ENCODE measurements at places on chromosomes 7 and 10.

DNA sequence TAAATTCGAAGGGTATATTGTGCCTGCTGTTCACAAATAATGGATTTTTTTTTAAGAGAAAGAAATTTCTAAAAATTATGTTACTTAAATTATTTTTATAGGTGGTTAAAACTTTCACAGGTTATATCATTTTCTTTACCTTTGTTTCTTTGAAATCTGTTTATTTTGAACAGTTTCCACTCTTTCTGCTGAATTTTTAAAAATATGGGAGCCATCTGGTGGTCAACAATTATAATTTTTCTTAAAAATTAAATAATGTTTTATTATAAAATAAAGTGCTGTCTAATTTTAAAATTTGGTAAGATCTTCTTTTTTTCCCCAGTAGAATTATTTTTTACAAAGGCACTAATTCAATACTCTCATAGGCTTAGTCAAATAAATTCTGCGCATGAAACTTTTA lies 263.9 kb downstream of the ETV1 start:
- no peak for DNase-seq

- no peak for DNase-seq
Observed at GRCh38 chr7:21429021-21429420, 1.1 kb downstream of the SP4 start.

DNA sequence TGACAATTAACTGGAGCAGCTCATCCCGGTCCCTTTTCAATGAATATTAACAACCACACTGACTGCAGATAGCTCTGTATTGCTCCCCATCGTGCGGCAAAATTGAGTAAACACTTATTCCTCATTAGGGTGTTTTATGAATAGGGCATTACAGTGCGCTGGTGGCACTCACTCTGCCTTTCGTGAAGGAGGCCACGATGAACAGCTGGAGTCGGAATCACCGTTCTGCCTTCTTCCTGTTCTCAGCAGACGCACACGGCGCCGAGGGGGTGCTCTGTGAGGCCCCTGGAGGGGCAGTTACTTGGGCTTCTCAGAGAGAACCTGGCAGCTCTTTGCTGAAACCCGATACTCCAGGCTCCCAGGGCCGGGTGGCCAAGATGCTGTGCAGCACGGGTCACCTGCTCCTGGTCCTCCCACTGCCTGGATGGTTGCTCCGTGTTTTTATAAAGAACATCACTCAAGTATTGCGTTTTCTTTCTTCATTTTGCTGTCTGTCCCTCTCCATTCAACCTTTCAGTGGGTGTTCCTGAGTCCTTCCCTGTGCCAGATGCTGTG lies 241.9 kb downstream of the GLRX3 start:
- no peak for DNase-seq

DNA sequence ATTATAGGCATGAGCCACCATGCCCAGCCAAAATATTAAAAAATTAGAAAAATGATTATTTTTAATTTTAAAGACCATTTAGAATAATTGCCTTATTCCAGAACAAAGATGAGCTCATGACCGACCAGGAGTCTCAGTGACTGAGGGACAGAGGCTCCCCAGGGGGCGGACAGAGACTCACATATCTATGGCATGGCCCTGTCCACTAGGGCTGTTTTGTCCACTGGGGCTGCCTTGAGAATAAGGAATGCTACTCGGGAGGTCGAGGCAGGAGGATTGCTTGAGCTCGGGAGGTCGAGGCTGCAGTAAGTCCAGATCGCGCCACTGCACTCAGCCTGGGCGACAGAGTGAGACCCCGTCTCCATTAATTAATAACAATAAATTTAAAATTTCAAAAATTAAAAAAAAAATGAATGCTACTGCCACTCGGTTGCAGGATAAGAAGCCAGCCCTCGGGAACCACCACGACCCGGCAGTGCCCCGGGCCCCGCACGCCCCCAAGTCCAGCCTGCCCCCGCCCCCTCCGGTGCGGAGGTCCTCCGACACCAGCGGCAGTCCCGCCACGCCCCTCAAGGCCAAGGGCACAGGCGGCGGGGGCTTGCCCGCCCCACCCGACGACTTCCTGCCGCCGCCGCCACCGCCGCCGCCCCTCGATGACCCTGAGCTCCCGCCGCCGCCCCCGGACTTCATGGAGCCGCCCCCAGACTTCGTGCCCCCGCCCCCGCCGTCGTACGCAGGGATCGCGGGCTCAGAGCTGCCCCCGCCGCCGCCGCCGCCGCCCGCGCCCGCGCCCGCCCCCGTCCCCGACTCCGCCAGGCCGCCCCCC lies 128.6 kb downstream of the APBB1IP start:
- no peak for DNase-seq

DNA sequence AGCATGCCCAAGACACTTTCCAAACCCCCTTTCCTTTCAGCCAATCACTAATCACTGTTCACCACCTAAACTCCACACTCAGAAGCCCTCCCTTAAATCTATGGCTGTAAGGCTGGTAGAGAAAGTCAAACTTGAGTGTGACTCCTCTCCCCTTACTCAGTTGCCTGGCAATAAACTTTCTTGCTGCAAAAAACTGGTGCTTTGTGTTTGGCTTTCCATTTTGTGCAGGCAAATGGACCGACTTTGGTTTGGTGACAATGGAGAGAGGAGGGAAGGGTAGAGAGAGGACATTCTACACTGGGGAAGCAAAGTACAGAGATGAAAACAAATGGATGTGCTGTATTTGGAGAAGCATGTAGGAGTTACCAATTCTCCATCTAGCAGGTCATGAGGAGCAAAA lies 84.9 kb downstream of the SLC25A13 start:
- DNase-seq, result no peak

DNA sequence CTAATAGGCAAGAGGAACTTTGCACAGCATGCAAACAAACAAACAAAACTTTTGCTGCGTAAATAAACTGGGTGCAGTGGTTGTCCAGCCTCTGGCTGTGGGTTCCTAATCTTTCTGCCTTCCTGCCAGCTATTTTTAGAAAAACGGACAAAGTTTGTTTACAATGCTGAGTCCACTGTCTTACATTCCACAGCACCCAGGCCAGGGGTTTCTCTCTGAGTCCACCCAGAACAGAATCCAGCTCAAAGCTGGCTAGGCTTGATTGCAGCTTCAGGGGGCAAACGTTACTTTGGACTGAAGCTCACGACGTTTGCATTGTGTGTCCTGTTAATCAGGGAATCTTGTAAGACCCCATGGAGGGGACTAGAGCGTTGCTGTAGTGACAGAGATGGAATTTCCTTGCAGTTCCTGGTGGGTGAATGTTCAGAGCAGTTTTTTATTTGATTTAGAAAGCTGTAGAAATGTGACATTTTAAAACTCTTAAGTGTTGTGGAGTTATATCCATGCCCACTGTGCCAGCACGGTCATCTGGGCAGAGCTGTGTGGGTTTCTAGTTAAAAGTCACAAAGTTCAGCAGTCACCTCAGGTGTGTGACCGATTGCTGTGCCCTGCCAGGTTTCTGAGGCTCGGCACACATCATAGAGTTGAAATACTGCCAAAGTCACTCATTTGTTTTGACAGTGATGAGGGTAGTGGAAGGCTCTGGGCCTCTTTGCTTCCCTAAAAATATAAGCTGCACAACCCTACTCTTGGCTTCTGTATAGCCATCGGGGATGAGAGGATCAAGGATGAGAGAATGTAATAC lies 247.0 kb downstream of the STK31 start:
- no peak for DNase-seq

GRCh38 chr7:143042790-143043271 lies 9.3 kb upstream of the OR6V1 start:
- DNase-seq, result no peak

- no peak for DNase-seq
Observed at GRCh38 chr7:46424934-46425333, 503.9 kb upstream of the IGFBP3 start.

DNA sequence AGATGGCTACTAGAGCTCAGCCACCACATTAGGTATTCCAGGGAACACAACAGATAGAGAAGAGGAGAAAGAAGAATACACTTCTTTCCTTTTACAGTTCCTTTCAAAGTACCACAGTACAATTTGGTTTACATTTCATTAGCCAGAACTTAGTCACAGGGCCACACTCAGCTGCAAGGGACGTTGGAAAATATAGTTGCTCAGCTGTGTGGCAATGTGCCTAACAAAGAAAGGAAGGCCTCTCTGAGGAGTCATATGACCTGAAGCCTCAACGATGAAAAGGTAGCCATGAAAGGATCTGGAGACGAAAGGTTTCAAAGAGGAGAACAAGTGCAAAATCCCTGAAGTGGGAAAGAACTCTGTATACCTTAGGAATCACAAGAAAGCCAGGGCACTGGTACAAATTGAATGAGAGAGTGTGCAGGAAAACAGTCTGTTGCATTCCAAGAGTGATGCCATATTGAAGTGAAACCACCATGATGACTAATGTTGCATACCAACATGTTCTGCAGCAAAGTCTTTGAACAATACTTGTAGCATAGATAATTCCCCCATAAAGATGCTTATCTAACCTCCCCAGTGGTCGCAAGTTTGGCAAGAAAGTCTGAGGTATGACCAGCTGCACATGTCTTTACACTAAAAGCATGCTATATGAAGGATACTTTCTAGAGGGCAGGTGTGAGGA lies 278.9 kb downstream of the HPSE2 start:
- no peak for DNase-seq

DNA sequence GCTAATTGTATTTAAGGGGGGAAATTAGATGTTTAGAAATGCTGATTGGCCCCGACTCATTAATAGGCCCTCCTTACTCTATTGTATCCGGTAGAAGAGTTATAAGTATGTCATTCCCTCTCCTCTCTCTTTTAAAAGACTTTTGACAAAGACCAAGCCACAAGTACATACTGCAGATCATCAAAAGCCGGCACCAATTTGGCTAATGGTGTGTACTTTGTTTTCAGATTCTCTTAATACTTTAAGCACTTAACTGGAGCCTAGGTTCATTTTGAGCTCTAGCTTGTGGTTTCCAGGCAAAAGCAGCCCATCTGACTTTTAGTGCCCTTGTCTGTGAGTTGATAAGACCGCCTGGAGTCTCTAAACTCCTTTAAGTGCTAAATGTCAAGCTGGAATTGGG lies 210.0 kb upstream of the LYZL1 start:
- no peak for DNase-seq

GRCh38 chr7:116810267-116811116 lies 51.9 kb upstream of the CAPZA2 start:
- no peak for DNase-seq
